ENCODE measurements at places on chromosomes 1 and 21.

- no peak overlapping the region for H3K27ac ChIP-seq
- H3K36me3 ChIP-seq = no peaks in the 10 kb centered on the region
- H3K4me1 ChIP-seq = no peaks in the 10 kb centered on the region
- H3K27me3 ChIP-seq = no peaks in the 10 kb centered on the region
- H3K4me3 ChIP-seq = no peak overlapping the region
Observed at GRCh38 chr1:240352769-240353168, 259.2 kb downstream of the GREM2 start.

DNA sequence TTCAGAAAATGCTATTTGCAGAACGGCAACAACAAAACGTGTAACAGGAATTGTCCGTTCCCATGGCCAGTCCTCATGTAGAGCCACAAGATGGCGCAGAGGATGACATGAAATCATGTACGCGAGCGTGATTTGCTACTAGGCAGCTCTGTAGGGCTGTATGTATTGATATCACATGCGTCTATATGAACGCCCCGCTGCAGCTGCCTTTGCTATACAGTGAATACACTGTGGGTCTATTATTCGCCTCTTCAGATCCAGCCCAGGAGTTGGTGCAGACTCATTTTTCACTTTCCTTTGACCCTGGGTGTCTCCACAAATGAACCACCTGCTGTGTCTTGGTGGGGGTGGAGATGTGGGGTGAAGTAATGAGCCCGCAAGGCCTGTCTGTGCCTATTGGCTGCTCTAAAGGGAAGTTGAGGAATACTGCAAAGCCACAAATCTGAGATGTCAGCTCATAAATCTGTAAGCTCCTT, 361.5 kb downstream of the KIF26B start:
- no peaks in the 10 kb centered on the region for H3K36me3 ChIP-seq
- no peak for DNase-seq
- no peaks in the 10 kb centered on the region for H3K27me3 ChIP-seq
- H3K27ac ChIP-seq = no peak overlapping the region
- H3K4me3 ChIP-seq = no peak overlapping the region
- peaks cover 11% of the 10 kb centered on the region for H3K4me1 ChIP-seq

GRCh38 chr1:27970401-27970800, 10.6 kb downstream of the XKR8 start:
- no peaks in the 10 kb centered on the region for H3K27me3 ChIP-seq
- H3K36me3 ChIP-seq = peaks cover 10% of the 10 kb centered on the region
- peak overlapping the region; percentile 56 for H3K27ac ChIP-seq
- no peak overlapping the region for H3K4me3 ChIP-seq

- DNase-seq = no peak
- no peaks in the 10 kb centered on the region for H3K27me3 ChIP-seq
- H3K36me3 ChIP-seq = no peaks in the 10 kb centered on the region
- H3K4me1 ChIP-seq = no peaks in the 10 kb centered on the region
- no peak overlapping the region for H3K27ac ChIP-seq
- no peak overlapping the region for H3K4me3 ChIP-seq
Observed at GRCh38 chr1:175314300-175314699, 121.7 kb upstream of the KIAA0040 start.
